ENCODE measurements at places on chromosomes 6 and 20. TPM values are rescaled to one million over a fixed set of nuclear protein-coding genes. Genes with fewer than 3 reads are reported as not detected.

- DNase-seq = no peak
These were observed 294.2 kb downstream of the OGFRL1 start for GRCh38 chr6:71582820-71583219.

GRCh38 chr6:89121934-89122333 lies 4.1 kb upstream of the SRSF12 start:
- no peak for DNase-seq

DNA sequence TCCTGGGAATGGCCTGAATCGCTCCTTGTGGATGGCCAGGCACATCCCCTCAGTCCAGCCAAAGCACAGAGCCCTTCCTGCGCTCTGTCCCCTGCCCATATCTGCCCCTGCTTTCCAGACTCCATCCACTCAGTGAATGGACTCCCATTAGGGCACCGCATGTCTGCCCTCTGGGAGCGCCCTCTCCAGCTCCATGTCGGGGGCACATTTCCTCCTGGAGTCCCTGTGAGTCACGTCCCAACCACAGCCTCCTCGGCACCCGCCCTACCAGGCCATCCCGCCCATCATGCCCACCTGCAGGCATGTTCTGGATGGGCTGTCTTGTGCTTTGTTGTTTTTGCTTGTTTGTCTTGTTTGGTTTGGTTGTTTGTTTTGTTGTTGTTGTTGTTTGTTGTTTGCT lies 96.8 kb downstream of the PSMB1 start:
- DNase-seq = no peak

DNA sequence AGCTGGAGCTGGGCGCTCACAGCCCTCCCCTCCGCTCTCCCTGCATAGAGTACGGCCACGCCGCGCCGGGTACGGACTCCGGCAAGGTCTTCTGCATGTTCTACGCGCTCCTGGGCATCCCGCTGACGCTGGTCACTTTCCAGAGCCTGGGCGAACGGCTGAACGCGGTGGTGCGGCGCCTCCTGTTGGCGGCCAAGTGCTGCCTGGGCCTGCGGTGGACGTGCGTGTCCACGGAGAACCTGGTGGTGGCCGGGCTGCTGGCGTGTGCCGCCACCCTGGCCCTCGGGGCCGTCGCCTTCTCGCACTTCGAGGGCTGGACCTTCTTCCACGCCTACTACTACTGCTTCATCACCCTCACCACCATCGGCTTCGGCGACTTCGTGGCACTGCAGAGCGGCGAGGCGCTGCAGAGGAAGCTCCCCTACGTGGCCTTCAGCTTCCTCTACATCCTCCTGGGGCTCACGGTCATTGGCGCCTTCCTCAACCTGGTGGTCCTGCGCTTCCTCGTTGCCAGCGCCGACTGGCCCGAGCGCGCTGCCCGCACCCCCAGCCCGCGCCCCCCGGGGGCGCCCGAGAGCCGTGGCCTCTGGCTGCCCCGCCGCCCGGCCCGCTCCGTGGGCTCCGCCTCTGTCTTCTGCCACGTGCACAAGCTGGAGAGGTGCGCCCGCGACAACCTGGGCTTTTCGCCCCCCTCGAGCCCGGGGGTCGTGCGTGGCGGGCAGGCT lies 4.6 kb downstream of the KCNK15 start:
- DNase-seq = no peak

DNA sequence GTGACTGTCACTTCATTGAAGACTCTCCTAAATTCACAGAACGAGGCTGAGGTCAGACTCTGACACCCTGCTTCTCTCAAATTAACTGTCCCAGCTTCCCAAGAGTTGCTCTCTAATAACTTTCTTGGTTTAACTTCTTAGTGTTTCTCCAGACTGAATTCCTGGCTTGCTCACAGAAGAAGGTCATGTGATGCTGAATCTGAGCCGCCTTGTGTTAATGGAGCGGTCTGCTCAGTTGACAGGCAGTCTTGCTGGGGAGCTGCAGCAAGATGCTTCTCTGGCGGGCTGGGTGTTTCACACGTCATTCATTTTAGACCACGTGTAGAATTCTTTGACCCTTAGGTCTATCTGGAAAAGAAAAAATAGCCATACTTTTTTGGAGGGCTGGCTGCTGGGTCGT lies 107.3 kb downstream of the FOXO3 start:
- DNase-seq = no peak

DNA sequence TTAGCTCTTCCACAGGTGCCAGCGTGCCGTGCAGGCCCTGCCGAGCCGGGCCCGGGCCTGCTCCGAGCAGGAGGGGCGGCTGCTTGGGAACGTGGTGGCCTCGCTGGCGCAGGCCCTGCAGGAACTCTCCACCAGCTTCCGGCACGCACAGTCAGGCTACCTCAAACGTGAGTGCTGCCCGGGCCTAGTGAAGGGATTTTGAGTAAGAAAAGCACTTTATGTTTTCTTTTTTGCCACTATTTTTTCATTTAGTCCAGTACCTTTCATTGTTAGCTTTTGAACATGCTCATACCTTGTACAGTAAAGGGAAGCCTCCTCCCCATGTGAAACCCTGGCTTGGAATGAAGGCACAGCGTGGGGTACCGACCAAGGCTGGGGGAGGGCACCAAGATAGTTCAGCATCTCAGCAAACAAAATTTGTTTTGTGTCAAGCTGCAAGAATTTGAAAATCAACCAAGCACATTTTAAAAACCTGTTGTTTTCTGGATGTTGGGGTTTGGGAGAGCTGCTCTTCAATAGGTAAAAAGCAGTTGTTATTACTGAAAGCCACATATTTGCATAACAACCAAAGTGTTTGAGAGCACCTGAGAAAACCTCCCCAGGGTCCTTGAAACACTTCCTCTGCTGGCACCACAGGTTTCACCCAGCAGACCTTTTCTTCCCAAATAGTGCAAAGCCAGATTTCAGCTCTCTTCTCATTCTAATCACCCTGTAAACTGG lies 18.4 kb downstream of the STX16 start:
- no peak for DNase-seq

DNA sequence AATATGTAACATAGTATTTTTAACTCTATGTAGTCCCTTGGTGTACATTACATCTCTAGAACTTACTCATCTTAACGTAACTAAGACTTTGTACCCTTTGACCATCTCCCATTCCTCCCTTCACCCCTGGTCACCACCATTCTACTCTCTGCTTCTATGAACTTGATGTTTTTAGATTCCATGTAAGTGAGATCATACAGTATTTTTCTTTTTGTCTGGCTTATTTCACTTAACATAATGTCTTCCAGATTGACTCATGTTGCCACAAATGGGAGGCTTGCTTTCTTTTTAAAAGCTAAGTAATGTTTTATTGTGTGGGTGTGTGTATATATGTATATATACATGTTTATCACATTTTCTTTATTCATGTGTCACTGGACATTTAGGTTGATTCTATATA lies 55.8 kb downstream of the TMEM200A start:
- no peak for DNase-seq

DNA sequence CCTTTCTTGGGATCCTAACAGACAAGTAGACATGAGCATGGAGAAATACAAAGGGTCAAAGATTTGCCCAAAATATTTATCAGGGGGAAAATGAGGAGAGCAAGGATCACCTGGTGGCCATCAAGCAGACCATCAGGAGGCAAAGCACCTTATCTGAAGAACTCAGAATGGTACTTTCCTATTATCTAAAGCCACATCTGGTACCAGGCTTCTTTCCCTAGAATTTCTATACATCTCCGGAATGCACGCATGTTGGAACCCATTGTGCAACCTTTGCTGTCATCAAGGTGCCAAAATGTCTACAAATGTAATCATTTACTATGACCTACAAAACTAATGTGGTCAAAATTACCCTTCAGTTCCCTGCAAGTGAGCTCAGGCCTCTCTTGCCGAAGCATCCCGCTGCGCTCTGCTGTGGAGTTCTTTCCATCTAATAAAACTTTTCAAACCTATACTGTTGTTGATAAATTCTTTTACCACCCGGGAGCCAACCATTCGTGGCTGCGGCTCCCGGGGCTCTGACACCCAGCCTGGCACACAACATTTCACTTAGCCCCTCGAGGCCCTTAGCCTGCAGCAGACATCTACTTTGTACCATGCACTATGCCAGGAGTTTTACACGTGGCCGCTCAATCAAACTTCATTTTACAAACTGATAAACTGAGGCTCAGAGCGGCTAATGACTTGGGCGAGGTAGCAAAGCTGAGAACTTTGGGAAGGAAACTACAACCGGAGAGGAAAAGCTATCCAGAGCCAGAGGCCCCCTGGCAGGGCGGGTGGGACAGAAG lies 3.8 kb upstream of the CPXM1 start:
- DNase-seq = no peak

DNA sequence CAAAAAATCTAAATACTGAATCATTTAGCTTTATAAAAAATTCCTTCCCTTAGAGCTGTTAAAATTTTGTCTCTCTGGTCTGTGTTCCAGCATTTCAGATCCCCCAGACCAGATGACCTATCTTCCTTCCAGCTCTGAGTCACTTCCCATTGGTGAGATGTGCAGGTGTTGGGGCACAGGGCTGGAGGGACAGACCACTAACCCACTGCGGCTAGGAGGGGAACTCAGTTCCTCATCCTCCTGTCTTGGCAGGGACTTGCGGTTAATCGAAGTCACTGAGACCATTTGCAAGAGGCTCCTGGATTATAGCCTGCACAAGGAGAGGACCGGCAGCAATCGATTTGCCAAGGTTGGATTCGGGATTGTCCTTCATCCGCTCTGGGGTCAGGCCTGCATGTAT lies 6.0 kb downstream of the CNPY3 start:
- DNase-seq = peak; percentile 42

GRCh38 chr6:114061741-114062140 lies 90.8 kb upstream of the HDAC2 start:
- no peak for DNase-seq

DNA sequence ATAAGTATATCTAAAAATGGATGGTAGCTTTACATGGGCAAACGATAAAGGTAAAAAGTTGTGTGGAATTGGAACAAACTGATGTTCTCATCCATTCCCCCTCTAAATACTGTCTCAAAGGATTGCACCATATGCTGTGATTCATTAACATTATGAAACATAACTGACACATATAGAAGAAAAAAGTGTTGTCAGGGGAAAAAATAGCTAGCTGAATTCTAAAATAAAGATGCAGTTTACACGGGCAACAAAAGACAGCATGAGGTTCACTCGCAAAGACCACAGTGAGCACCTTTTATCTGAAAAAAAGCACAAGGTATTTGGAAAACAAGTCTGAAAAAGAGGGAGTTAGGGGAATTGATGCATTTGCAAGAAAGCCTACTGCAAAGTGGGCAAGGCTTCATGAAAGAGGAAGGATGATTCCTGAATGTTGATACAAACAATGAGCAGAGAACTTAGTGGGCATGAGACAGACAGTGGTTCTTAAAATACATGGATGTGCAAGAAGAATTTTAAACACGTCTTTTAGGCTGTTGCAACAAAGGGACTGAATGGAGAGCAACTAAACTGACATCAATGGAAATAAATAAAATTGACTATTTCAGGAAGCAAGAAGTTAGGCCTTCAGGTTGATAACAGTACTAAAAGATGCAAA lies 280.9 kb downstream of the KIF16B start:
- DNase-seq = no peak

- no peak for DNase-seq
These were observed 4.4 kb downstream of the COL20A1 start for GRCh38 chr20:63297371-63297781.

- peak; percentile 52 for DNase-seq
These were observed 635 bp upstream of the C20orf203 start for GRCh38 chr20:32674362-32674789.

DNA sequence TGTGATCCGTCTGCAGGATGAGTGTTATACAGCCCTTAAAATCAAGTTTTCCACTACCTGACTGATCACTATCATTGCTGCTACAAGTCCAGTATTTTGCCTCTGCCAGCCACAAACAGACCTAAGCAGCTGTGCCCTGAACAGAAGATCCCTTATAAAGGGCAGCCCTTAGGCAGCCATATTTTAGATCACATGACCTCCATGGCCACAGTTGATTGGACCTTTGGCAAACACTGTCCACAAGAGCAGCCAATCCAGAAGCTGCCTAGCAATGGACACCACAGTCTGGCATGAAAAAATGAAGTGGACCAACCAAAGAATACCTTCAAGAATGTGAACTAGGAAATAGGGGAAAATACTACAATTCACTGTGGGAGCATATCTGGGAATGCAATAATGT lies 50.8 kb downstream of the MC3R start:
- no peak for DNase-seq

DNA sequence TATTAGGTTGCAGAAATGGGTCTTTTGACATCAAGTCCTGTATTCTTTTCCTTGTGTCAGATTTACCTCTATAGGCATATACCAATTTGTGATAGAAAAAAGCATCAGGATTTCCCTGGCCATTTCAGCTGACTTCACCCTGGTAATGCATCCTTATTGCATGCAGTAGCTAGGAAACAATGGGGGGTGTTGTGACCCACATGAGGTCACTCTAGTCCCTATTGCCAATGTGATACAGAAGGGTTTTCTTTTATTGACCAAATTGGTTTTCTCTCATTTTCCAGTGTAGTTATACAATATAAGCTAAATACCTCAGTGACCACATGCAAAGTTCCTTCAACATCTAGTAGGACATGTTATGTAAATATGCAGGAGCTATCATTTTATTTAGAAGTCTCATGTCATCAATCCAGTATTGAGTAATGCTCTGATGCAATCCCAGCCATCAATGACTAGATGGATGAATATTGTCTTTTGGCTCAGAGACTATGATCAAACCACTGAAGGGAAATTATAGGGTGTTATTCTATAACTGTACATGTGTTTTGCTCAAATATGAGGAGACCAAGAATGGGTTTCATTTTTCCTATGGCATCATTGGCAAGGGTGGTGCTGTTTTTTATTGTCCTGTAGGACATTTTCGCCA lies 177.7 kb downstream of the KLHL32 start:
- no peak for DNase-seq

DNA sequence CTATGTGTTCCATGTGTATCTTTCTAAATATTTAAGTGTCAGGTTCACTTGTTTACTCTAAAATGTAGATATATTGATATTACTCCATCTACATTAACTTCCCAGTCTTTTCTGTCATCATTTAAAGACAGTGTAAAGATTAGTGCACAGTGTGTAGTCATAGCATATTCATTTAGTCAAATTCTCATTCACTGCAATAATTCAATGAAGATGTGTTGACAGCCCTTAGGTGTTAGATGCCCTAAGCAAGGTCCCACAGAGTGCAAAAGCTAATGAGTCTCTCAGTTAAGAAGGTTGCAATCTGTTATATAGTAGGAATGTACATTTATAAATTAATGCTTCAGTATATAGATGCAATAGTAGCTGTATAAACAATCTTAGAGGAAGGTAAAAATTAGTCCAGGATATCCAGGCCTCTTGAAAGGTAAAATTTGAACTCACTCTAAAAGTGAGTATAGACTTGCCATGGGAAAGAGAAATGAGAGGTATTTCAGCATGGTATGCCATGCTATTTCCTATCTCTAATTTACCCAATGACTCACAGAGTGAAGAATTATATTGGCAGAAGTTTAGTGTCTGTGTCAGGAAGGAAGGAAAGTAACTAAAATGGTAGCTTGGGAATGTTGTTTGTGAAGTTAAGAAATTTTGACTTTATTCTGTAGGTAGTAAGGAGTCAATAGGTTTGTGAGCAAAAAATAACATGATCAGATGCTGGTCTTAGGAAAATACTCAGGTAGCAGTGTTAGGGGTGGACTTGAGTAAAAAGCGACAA lies 969.9 kb upstream of the CITED2 start:
- DNase-seq = no peak

The CGA gene
- total RNA-seq = not detected

The SOX18 gene
- total RNA-seq = 0.54 TPM

The SIRPD gene
- total RNA-seq = 0.27 TPM

The CCR6 gene
- 0.54 TPM for total RNA-seq

The GHRH gene
- not detected for total RNA-seq

The ASIP gene
- total RNA-seq = not detected

The OR2B6 gene
- 0.81 TPM for total RNA-seq

The CLPSL1 gene
- total RNA-seq = not detected

The WFDC2 gene
- not detected for total RNA-seq

The NOX3 gene
- not detected for total RNA-seq

The MROH8 gene
- total RNA-seq = 2.2 TPM

Data from hematopoietic multipotent progenitor cell (in vitro differentiated cells).